ENCODE measurements at places on chromosomes 3 and 15. TPM values are rescaled to one million over a fixed set of nuclear protein-coding genes. Genes with fewer than 3 reads are reported as not detected.

RAP2B gene
- 7.1 TPM for polyA plus RNA-seq

ADIPOQ gene
- polyA plus RNA-seq = 0.07 TPM

GRCh38 chr3:130892759-130893375 lies 1.0 kb upstream of the ATP2C1 start:
- peak; percentile 90 for DNase-seq

DNA sequence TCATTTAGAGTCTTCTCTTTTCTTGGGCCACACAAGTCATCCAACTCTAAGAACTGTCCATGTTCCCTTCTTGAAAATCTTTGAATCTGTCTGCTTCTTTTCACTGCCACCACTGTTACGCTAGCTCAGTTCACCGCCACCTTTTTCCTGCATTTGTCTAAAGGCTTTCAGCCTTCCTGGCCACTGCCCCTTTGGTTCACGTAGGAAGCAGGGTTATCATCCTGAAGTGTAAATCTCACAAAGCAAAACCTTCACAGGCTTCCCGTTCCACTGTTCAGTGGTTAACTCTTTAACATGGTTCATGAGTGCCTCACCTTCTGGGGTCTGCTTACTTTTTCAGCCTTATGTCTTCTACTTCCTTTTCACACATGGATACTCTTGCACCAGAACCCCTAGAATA lies 26.3 kb upstream of the CCDC39 start:
- DNase-seq = peak; percentile 1

DNA sequence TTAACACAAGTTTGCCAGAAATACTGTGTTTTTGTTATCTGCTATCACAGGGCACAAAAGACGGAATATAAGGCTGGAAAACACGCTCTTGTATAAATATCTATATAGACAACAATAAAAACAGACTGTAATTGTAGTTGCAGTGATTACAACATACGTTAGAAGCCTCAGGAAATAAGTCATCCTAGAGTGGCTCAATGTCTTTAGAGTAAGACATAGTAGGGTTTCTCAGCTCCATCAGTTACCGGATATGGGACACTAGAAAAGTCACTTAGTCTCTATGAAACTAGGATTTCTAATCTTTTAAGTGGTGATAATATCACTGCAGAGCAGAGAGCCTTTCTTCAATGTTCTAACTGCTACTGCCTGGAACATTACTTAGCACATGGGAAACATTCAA lies 208.8 kb downstream of the STAG1 start:
- no peak for DNase-seq

DNA sequence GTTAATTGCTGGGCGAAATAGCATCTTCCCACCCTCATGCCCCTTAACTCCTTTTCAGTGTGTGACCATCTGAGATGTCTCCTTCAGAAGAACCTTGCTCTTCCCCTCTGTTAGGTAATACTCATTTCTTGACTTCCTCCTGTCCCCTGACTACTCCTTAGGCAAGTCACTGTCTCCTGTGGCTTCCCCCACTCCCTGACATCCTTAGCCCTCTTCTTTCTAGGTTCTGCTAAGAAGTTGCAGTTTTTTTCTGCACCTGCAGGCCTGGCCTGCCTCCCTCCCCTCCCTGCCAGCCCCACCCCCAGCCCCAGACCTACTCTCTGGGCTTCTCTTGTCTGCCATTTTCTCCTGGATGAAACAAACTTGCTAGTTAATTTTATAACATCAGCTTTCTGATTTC lies 15.2 kb upstream of the EID1 start:
- DNase-seq = no peak

Data from left kidney (tissue), 8 donors.